AG20443 (cell line): ENCODE measurements at places on chromosomes 7 and 10.

GRCh38 chr7:36957620-36958019, 233.3 kb upstream of the AOAH start:
- no peak for DNase-seq

DNA sequence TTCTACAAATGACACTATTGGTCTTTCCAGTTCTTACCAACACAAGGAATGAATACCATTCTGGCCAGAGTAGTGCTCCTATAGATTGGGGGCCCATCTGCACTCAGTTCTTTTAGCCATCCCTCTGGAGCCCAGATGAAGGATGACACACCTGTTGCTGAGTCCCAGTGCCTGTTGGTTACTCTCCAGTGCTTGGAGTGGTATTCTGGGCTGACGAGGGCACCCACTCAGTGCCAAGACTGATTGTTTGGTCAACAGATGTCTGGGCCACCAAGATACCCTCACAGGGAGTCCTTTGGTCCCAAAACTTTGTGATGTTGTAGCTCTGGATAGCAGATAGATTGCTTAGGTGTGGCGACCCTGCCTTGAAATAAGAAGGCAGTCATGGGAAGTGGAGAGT, 23.7 kb upstream of the ITGA8 start:
- no peak for DNase-seq

GRCh38 chr7:157926107-157926506, 589.3 kb downstream of the DNAJB6 start:
- no peak for DNase-seq

- peak; percentile 78 for DNase-seq
These were observed 569 bp downstream of the ZNF316 start for GRCh38 chr7:6637544-6638229.

GRCh38 chr7:121500360-121501058, 104.4 kb upstream of the FAM3C start:
- DNase-seq = no peak

DNA sequence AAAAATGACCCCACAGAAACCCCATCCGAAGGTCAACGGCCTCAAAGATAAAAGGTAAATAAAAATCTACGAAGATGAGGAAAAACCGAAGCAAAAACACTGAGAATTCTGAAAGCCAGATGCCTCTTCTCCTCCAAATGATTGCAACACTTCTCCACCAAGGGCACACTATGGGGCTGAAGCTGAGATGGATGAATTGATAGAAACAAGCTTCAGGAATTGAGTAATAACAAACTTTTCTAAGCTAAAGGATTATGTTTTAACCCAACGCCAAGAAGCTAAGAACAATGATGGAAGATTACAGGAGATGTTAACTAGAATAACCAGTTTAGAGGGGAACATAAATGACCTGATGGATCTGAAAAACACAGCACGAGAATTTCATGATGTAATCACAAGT, 127.8 kb downstream of the MACC1 start:
- DNase-seq = no peak

DNA sequence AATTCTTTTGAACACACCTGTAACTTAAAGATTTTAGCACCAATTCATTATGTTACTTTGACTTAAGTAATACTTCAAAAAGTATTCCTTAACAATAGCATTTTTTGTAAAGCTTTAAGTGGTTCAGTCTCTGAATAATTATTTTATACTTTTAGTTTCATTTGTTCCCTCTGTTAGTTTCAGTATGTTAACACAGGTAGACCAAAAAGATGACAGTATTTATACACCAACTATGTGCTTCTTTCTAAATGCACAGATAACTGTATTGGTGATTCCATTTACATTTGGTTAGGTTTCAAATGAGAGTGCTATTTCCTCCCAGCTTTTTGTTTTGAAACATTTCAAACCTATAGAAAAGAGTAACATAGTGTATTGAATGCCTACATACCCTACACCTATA, 14.0 kb downstream of the RALA start:
- DNase-seq = no peak

DNA sequence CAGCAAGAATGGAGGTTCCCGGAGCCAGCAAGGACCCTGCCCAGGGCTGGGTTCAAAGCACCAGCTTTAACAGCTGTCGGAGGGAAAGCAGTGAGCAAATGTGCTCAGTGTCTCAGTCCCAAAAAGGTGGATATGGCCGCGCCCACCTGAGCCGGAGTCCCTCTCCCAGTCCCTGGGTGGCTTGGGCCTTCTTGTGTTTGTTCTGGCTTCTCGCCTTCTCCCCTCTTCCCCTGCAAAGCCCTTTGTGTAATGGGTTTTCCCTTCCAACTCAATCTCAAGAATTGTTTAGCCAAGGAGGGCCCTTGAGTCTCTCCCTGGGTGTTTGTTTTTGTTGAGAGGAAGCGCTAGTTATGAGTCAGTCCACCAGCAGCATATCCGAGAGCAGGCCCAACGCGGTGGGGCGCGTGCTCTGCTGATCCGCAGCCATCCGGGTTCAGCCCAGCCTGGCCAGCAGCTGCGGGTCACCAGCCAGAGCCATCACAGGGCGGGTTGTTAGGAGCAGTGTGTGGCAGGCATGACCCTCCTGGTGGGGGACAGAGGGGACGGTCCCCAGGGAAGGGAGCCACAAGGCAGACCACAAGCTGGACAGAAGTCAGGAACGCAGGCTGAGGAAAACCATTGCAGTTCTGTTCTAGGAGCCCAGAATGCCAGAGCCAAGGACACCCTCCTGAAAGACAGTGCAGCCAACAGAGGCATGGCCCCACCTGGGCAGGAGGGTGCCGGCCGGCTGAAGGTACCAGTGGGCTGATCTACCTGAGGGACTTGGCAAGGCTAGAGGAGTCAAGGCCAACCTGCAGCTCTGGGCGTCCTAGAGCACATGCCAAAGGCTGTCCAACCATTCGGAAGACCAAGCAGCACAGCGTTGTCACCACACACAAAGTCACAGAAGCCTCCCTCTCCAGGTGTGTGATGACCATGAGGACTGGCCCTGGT, 21.3 kb downstream of the CALML3 start:
- no peak for DNase-seq

DNA sequence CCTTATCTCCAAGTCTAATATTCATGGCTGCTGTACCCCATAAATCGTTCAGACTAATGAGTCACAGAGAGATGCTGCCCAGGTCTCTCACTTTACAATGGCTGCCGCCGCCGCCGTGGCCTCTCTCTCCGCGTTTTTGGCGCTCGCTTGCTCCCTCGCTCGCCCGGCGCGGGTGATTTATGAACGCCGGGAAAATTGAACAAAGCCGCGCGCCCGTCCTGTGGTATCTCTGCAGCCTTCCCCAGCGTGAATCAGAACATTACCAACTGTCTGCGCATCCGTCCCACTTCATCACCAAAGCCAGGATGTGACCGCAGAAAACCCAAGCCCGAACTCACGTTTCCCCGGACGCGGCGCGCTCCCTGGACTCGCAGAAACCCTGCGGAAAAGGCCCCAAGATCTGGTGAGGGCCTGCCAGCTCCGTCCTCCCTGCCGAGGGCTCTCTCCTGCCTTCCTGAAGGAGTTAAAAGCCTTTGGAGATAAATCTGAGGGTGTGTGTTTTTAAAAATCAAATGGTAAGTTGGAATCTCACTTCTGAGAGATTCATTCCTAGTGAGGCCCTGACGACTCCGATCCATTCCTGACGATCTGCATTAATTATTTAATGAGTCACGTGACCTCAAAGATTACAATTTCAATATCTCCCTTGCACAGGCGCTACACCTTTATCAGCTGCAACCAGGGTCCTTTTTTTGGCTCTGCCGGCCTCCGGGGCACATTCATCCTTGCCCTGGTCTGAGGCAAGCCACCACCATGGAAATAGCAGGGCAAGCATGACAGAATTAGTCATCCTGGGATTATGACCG, 6.3 kb downstream of the HOXA4 start:
- no peak for DNase-seq

GRCh38 chr7:25731846-25732245, 420.2 kb upstream of the NFE2L3 start:
- no peak for DNase-seq

- no peak for DNase-seq
These were observed 4.6 kb downstream of the FZD8 start for GRCh38 chr10:35637462-35637861.

DNA sequence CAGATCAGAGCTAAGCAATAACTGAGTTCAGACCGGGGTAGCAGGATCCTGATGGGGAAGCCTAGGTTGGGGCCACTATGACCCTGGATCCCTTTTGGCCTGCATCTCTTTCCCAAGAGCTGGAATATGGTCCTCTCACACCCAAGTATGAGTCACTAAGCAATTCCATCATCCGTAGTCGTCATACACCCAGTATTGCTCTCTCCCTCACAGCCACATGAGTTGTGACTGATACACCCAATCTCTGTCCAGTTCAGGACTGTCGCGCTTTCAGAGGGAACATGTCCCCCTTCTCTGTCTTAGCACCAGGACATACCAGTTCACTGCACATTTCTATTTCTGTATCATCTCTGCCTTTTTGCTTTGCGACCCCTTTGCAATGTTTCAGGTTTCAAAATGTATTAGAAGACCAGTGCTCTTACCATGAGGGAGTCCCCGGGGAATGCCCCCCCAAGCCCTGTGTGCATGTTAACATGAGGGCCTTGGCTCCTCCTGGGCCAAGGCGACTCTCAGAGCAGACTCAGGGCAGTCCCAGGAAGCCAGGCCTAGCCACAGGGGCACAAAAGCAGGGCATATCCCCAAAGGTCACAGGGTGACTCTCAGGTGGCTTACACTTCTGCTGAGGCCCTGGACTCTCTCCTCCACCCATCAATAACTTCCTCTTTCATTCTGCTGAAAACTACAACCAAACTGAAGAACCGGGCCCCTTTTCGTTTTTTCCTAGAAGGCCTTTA, 75.3 kb upstream of the SAMD8 start:
- DNase-seq = peak; percentile 73

DNA sequence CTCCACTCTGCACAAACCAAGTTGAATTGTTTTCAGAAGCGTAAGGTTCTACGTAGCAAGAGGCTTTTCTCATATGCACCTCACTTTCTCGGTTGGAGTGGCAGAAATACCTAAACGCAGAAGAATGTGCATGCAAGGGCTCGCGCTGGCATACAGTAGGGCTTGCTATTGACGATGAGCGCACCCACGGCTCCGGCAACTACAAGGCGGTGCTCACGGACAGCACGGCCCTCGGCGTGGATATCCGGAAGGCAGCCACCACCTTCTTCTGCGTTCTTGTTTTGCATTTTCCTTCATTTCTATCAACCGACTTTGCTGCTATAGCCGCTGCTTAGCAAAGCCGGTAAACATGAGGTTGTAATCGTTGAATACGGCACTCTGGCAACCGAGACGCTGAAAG, 51.1 kb upstream of the UBE3C start:
- DNase-seq = no peak

- DNase-seq = no peak
These were observed 102.5 kb upstream of the LRRTM3 start for GRCh38 chr10:66823301-66823700.

- DNase-seq = no peak
These were observed 133.9 kb upstream of the COBL start for GRCh38 chr7:51450541-51450940.

DNA sequence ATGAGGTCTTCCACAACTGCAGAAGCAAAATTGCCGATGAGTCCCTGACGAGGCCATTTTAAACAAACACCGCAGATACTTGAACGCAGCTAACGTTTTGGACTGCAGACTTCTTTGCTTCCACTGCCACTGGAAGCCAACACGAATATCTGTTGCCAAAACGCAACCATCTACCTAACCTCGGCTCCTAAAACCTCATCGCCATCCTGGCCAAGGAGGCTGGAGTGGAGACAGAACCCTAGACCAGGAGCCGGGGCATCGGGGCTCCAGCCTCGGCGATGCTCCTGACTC, 493 bp downstream of the WDR91 start:
- DNase-seq = no peak

DNA sequence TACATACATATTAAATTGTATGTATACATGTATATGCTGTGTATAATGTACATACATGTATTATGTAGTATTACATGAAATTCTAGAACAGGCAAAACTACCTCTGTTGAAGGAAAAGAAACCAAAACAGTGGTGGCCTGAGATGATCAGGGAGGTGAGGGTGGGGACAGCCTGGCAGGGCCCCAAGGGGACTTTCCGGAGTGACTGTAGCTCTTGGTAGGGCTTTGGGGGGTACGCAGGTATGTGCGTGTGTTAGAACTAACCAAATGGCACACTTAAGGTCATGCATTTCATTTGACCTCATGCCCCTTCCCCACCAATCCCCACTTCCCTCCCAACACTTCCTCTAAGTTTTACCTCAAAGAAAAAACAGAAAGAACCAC, 31.3 kb downstream of the CTBP2 start:
- DNase-seq = no peak

DNA sequence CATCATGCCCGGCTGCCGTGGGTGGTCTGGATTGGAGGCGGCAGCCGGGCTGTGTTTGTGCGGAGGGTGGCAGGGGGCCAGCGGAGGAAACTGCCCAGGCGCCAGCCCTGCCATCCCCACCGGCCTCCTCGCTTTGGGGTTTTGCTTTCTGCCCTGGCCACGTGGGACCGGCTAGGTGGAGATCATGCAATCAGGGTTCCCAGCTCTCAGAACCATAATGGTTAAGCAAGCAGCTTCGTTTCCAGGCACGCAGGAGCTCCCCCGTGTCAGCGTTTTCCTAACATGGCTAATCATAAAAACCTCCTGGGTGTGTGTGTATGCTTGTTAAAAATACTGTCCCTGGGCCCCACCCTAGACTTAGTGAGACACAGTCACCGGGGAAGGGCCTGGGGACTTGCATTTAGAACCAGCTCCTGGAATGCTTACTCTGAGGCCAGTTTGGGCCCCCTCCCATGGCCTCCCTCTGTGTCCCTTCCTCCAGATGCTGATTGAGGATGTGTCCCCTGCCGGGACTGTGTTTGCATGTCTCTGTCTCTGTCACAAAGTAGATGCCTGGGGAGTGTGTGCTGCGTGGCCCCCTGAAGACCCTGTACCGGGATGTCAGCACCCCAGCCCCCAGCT, 119.3 kb downstream of the CUX1 start:
- DNase-seq = peak; percentile 72

DNA sequence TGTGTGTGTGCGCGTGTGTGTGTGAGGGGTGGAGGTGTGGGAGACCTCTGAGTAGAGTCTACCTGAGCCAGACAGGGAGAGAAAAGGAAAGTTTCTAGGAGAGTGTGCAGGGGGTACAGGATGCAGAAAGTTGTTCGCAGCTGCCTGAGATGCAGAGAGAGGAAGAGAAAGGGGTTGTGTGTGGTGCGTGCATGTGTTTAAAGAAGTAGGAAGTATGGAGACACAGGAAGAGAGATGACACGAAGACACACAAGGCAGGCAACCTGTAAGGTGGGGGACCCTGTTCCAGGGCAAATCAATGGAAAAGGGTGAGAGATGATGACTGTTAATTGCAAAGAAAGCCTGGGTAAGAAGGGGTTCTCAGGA, 52.2 kb downstream of the C10orf105 start:
- DNase-seq = no peak

- DNase-seq = no peak
These were observed 41.8 kb downstream of the APBB1IP start for GRCh38 chr10:26479766-26480492.
